ENCODE measurements at places on chromosomes 3 and 15.

DNA sequence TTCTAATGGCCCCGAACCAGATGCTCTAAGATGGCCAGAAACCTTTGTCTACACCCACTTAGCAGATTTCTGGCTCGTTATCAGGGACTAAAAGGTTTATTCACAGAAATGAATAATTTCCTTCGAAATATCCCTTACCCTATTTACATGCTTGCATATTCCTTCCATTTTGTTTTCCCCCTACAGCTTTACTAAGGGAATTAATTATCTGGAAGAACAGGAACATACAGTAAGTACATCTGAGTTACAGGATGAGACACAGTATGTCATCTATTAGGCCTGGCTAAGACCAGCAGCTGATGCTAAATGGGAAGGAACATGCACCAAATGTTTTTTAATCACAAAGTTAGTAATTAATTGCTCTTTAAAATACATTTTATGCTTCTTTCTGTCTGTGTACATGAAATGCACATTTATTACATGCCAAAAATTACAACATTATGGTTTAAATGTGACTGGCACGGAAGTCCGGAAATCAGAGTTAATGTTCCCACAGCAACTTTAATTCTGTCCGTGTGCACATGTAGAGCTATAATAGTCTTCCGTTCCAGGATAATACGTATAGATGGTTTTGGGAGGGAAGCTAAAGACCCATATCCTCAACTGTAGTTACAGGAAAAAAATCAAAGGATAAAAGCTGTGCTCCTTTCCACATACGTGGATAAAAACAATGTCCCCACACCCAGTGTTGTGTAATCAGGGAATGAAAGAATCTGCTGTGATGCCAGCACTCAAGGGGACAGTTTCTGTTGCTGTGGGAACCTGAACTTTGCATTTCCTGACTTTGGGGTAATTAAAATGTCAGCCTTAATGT, 82.0 kb downstream of the TIGIT start:
- no peak for DNase-seq

DNA sequence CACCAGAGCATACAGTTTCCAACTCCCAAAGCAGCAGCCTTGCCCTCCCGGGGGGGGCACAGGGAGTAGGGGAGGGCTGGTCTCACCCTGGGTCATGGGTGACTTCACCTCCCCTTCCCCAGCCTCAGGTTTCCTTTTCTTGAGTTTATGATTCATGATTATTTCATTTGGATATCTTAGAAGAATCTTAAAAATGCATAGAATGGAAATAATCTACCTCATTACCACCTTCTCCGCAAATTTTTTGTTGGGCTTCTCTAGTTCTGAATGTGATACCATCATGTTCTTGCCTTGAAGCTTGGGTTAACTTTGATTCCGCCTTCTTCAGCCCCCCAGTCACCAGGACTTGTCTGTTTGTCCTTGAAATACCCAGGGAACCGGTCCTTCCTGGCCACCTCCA, 148.8 kb upstream of the ROPN1 start:
- DNase-seq = no peak

GRCh38 chr15:95025924-95026728, 794.8 kb downstream of the MCTP2 start:
- no peak for DNase-seq

DNA sequence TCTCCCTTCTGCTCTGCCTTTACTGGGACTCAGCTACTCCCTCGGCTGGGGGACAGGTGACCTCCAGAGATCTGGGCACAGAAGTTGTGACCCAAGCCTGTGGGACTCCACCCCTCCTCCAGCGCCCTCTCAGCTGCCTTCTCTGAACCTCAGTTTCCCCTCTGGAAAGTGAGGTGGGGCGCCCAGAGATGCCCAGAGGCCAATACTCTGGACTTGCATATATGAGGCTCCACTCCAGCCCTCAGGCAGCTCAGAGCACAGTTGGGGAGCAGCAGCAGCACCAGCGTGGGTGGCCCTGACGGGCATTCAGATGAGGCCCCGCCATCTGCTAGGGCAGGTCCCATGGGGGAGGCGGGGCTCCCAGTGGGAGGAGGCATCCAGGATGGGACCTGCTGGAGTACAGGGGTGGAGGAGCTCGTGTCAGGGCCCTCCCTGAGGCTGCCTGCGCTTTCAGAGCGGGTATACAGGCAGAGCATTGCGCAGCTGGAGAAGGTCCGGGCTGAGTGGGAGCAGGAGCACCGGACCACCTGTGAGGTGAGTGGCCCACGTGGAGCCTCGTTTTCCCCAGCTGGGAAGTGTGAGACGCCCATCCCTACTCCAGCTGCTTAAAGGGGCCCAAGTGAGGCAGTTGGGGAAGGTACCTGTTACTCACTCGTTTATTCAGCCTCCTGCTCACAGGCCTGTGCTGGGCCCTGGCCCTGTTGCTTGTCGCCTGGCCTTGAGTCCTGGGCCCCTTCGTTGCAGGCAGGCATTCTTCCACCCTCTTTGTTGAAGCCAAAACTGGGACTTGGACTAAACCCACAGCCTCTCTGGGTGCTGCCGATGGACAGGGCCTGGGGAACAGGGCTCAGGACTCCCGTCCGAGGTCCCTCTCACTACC, 35.4 kb downstream of the PSTPIP1 start:
- no peak for DNase-seq

- DNase-seq = no peak
These were observed 155.6 kb downstream of the ADAM10 start for GRCh38 chr15:58593870-58594269.

GRCh38 chr3:123652342-123652984, 67.6 kb upstream of the HACD2 start:
- peak; percentile 22 for DNase-seq

DNA sequence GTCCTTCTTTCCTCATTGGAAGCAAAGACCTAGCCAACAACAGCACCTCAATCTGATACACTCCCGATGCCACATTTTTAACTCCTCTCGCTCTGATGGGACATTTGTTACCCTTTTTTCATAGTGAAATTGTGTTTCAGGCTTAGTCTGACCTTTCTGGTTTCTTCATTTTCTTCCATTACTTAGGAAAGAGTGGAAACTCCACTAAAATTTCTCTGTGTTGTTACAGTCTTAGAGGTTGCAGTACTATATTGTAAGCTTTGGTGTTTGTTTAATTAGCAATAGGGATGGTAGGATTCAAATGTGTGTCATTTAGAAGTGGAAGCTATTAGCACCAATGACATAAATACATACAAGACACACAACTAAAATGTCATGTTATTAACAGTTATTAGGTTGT, 29.6 kb upstream of the CRTC3 start:
- no peak for DNase-seq

GRCh38 chr15:40155270-40155910, 5.5 kb upstream of the BUB1B start:
- no peak for DNase-seq

DNA sequence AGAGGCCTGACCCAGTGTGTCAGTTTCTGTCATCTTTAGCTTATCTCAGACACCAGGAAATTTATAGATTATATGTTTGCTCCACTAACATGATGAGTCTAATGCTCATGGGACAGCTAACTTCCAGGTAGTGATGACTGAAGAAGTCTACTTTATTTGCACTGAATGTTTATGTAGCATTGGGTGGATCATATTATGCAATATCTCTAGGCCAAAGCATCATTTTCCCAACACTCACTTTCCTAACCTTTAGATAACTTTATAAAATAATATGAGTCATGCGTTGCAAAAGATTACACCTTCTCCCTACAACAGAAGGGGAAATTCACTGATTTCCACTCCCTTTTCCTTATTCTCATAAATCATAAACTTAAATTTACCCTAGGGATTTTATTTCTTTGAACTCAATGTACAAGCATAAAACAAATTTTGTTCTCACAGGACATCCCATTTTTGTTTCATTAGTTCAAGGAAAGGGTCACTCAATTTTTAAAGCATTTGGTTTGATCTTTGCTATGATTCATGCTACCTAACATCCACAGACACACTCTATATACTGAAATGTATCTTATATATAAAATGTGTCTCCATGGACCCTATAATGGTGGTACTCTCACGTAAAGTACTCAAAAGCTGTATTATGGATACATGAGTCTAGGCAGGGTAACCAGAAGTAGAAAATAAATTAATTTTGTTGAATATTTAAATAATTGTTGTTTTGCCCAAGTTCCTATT, 225.2 kb downstream of the WDR72 start:
- no peak for DNase-seq

GRCh38 chr3:196341137-196341536, 2.9 kb upstream of the TM4SF19 start:
- DNase-seq = no peak

DNA sequence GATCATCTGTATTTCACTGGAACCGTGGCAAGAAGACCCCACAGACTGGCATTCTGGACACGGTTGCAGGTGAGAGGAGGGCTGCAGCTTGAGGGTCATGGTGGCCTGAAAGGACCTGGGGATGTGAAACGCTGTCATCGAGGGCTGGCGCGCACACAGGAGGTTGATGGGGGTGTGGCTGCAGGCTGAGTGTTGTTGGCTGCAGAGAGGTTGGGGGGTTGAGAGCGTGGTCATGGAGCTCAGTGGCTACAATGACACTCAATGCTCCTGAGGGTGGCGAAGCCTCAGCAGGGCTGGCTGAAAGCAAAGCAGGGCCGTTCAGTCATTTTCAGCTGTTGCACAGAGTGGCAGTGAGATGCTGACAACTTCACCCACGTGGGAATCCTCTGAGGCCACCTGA, 21.0 kb downstream of the CPN2 start:
- no peak for DNase-seq

DNA sequence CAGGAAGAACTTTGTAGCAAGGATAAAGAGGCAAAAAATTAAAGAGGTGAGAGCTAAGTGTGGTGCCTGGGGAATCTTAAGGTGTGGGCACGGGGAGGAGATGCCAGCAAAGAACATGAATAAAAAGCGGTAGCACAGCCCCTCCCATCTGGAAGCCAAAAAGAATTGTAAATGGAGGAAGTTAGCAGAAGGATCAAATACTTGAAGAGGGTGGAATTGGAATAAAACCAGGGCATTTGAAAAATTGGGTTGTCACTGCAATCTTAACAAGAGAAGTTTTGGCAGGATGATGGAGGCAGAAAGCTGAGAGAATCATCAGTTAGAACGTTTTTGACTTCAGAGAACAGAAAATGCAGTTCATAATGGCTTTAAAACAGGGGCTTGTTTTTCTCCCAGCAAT, 2.4 kb downstream of the CCR2 start:
- DNase-seq = no peak

Data from memory B cell (primary cell).